ENCODE measurements at places on chromosomes 7 and 10. TPM values are rescaled to one million over a fixed set of nuclear protein-coding genes. Genes with fewer than 3 reads are reported as not detected.

RASSF4 gene
- 68.2 TPM for polyA plus RNA-seq

DNA sequence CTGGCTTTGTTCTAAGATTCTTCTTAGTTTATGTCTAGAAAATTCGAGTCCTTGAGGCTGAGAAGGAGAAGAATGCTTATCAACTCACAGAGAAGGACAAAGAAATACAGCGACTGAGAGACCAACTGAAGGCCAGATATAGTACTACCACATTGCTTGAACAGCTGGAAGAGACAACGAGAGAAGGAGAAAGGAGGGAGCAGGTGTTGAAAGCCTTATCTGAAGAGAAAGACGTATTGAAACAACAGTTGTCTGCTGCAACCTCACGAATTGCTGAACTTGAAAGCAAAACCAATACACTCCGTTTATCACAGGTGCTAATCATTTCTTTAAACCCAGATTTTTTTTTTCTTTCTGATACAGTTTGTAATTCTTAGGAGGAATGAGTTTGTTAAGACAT is 6.7 kb downstream of the CEP55 start:
- no peak for DNase-seq

- DNase-seq, result no peak
Measured at GRCh38 chr10:20747782-20748181, 149.3 kb downstream of the NEBL start.

GRCh38 chr10:92688573-92688926 is 1.2 kb upstream of the HHEX start:
- DNase-seq, result no peak

DNA sequence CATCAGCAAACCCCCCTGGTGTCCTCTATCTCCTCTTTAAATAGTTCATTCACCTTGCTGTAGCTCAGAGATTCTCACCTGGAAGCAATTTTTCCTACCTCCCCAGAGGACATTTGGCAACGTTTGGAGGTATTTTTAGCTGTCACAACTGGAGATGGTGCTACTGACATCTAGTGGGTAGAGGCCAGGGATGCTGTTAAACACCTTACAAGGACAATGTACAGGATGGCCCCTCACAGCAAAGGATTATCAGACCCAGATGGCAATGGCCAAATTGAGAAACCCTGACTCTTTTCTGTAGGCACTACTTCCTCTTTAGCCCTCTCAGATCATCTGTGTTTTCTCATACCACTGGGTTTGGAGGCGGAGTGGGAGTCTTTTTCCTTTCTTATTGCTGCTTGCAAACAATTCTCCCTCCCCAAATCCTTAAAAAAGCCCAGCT is 13.2 kb upstream of the TRA2A start:
- DNase-seq, result no peak

DNA sequence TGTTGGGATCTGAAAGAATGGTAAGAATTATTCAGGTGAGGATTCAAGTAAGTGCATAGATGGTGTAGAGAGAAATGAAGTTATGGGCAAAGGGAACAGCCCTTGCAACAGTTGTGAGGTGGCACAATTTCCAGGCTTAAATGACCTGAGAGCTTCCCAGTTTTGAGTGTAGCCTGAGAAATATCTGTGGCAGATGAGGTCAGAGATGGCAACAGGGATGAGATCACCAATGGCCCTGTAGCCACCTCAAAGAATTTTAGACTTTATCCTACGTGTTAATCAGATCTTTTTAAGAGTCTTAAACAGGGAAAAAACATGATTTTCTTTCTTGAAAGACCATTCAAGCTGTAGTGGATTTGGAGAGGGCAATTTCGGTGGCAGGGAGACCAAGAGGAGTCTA is 1.9 kb upstream of the NRF1 start:
- no peak for DNase-seq

FAM13C gene
- 31.2 TPM for polyA plus RNA-seq

DNA sequence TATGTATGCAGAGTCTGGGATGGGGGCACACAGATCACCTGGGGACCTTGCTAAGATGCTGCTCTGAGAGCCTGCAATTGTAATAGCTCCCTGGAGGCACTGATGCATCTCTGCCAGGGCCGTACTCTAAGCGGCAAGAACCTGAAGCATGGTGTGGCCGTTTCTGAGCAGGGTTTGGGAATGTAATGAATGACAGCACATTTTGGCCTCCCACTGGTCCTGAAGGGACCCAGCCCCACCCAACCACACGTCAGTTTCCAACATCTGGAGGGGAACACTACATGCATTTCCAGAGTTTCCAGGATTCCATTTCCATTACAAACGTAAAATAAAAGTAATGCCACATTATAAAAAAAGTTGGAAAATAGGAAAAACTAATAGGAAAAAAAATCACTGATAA is 14.0 kb downstream of the ZCCHC24 start:
- no peak for DNase-seq

DNA sequence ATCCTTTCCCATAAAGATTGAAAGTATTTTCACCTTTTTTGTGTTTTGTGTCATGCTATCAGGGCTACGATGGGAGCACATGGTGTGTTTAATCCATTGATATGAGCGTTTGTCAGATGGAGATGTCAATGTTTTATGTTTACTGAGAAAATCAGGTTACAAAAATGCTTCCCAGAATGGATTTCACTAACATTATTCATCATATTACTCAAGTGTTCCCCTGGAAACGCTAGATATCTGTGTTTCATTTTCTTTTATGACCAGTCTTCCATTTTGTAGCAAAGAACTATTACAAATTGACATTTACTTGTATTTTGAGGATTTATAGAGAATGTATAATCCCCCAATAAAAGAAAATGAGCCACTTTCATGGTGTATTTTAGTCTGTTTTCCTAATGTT is 293.5 kb upstream of the AKR1E2 start:
- no peak for DNase-seq

DNA sequence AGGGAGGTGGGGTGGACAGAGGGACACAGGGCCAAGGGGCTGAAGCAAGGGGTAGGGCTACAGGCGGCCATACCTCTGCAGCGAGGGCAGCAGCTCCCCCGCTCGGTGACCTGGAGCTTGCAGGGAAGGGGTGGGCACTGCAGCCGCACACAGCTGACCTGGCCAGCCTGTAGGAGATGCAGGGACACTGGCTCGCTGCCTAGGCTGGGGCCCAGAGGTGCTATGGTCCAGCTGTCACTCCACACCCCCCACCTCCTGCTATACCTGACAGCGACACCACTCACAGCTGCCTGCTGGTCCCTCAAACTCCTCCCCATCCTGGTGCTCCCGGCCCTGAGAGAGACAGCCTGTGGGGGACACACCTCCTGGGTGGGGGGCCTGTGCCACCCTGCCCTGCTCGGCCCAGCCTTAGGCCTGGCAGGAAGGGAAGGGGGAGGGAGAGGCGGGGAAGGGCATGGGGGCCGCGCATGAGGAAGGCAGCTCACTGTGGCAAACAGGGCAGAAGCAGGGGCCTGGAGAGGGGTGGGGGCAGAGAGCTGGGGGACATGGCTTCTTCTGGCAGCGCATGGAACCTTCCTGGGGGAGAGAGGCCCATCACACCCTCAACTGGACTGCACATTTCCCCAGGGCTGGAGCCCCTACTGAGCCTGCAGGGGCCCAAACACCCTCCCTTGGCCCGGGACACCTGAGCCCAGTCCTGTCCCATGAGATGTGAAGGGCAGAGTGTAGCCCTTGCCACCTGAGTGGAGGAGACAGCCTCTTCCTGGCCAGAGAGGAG is 23.9 kb downstream of the ATP6V1F start:
- DNase-seq, result no peak

- DNase-seq, result no peak
Measured at GRCh38 chr7:148558914-148559313, 31.7 kb upstream of the C7orf33 start.

DNA sequence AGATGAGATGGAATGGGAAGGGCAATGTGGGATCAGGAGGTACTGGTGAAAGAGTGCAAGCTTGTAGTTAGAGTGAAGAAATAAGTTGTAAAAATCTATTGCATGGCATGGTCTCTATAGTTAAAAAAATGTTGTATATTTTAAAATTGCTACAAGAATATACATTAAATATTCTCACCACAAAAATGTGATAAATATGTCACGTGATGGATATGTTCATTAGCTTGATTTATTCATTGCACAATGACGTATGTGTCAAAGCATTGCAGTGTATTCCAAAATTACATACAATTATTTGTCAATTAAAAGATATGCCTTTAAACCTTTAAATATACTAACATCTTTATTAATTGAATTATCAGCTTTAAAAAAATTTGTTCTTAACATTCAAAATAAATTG is 1607.1 kb downstream of the REEP3 start:
- no peak for DNase-seq

CD36 gene
- polyA plus RNA-seq, result 396 TPM

GRCh38 chr7:301291-302053 is 11.5 kb downstream of the FOXL3 start:
- no peak for DNase-seq

DNA sequence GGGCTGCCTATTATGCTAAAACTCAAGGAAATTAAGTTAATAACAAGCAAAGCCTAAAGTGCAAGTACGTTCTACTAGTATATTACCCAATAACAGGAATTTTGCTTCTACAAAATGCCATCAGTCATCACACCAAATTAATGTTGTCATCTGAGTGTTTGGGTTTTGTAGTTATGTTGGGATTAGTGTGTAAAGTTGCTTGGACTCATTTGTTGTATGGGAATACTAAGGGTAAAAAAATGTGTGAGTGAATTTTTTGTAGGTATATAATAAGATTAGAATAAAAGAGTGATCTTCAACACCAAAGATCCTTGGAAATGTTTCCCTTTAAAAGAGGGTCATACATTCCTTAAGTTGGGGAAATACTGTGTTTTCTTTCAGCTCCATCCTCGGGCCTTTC is 38.6 kb downstream of the NRP1 start:
- no peak for DNase-seq

DNA sequence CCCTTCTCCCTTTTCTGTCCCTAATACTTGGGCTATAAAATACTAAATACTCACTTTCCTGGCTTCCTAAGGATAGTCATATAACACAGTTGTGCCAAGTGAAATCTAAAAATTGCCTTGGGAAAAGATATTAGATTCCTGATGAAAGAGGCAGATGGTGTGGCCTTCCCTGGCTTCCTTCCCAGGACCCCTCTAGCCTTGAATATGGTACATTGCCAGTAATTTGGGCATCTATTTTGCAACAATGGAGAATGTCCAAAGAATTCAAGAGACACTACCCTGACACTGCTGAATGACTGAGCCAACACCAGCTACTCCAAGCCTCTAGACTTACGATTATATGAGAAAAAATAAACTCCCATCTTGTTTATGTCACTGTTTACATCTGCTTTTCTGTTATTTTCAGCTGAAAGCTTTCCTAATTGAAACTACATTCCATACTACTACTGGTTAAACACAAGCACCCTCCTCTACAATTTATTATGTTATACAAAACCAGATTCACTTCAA is 17.9 kb downstream of the COPG2 start:
- no peak for DNase-seq

DNA sequence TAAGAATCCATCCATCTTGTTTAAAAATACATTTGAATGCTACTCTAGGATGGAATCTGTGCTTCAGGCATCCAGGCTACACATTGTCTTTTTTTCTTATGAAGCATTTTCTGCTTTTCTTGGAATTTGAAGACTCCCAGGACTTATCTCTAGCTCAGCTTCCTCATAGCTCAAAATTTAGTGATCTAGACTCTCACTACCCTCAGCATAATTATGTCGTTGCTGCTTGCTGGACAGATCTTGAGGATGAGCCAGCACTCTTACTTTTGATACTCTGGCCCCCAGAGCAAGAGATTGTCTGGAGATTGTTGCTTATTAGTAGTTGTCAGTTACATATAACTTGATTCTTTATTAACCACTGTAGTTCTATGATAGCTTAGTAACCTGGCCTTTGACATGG is 83.3 kb upstream of the FGL2 start:
- no peak for DNase-seq

GRCh38 chr7:94642838-94643653 is 12.9 kb downstream of the SGCE start:
- DNase-seq, result no peak

DNA sequence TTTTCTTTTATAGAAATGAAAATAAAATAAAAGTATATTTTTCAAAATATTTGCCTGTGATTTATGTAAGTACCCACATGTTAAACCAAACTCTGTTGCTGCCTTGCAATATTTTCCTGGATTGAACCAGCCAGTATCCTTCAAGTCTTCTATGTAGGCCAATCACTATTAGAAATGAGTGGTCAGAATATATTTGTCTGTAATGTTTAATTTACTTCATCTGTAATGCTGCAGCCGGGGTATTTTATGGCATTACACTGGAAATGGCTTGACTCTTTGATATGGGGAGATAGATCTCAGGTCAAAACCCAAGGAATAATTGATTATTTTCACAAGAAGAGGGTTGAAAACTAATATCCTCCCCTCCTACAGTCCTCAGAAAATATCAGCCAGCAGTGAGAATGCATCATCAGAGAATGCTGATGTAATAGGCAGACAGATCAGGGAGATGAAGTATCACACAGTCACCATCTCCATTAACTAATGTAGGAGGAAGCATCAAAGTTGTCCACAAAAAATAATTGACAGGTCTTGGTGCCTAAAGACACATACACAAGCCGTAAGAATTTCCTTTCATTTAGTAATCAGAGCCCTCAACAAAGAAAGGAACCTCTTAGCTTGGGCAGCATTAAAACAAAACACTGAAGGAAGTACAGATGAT is 82.5 kb downstream of the VWDE start:
- DNase-seq, result no peak

DNA sequence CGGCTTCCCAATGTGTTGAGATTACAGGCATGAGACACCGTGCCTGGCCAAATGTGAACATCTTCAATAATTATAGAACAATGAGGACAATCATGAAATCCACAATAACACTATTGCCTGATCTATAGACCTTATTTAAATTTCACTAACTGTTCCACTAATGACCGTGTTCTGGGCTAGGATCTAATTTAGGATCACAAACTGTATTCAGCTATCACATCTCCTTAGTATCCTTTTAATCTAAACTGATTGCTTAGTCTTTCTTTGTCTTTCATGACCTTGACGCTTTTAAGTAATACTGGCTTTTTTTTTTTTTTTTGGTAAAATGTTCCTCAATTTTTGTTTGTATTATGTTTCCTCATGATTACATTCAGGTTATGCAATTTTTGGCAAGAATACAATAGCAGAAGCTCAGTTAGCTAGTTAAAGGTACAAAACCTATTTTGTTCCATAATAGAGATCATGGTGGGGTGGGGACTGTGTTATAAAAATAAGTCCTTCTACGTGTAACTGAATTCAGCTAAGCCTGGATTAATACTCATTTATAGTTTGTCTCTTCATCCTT is 158.4 kb downstream of the AOAH start:
- DNase-seq, result no peak

GRCh38 chr10:76558586-76558985 is 1079.0 kb downstream of the KCNMA1 start:
- no peak for DNase-seq

- DNase-seq, result no peak
Measured at GRCh38 chr10:6402349-6402709, 177.7 kb downstream of the PRKCQ start.

DNA sequence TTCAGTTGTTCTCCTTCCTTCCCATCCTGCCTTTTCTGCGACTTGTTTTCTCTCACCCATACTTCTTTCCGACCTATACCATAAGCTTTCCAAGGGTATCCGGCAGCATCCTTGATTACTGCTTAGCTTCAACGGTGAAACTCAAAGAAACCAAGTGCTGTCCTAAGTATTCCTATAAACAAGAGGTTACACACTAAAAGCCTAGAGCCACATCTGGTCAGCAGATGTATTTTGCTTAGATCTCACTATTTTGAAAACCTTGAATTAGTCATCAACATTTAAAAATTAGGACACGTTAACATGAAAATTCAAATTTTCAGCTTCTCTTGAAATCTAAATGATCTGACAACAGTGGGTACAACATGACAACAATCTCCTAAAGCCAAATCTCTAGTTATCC is 20.0 kb downstream of the ARHGAP21 start:
- DNase-seq, result no peak

FAM241B gene
- polyA plus RNA-seq, result 0.27 TPM

PRKAR2B gene
- polyA plus RNA-seq, result 6.4 TPM

SLIT1 gene
- 1.3 TPM for polyA plus RNA-seq
